PC-9 (cell line): ENCODE measurements at places on chromosomes 2 and 18. TPM values are rescaled to one million over a fixed set of nuclear protein-coding genes. Genes with fewer than 3 reads are reported as not detected.
A peak's percentile ranks its signal among the peaks of the same experiment; 100 is the strongest.

DNA sequence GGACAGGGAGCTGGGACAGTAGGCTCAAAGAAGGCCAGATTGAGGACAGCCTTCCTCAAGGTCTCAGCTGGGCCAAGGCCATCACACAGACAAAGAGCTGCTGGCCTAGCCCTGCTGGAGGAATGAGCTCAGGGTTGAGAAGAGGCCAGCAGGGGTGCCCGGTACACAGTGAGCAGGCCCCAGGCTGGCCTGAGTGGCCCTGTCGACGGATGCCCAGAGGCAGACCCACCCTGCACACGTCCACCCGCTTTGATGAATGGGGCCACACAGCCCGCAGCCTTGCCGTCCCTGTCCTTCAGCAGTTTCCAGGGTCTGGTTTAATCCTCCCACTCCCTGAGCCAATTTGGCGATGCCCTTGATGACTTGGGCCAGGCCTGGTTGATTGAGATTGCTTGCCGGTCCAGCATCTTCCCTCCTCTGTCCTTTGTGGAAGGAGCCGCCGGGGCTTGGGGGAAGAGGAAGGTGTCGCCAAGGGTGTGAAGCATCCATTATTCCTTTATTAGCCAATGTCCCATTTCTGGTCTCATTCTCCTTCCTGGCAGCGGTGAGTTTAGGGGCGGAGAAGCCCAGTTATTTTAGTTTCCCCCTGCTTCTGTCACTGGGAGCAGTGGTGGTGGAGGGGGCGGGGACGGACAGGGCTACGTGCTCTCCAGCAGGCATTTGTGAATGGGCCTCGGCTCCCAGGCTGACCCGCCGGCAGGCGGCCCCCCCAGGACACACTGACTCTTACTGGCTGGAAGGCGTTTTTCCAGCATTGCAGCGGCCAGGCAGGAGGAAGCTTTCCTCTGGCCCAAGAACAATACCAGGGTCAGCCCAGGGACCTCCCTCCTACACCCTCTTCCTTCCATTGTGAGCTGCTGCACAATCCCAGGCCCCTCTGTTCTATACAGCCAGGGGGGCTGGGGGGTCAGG, 141.8 kb downstream of the CTIF start:
- no peak for DNase-seq

DNA sequence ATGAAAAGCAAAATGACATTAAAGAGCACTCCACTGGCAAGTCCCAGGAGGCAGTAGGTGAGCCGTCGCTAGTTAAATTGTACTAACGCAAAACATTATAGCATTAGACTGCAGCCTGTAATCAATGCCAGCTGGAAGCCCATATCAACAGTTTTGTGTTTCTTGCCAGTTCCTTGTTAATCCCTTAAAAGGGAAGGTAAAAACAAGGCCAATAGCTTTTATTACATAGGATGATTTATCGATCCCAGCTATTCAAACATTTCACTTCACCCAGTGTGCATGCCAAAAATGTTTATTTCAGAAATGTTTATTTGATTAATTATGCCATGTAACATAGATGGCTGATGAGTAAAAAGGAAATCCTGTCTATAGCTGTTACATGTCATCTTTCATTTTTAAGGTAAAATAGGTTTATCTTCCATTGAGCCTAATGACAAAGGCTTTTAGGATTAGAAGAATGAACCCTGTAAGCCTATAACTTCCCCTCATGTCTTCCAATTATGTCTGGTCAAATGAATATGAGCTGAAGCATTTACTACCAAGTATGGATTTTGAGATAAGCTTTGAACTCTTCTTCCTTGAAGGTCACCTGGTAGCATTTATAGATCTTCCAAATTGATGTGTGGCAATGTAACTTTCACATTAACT, 591.2 kb downstream of the RNF144A start:
- no peak for DNase-seq

- no peak for DNase-seq
These were observed 41.3 kb downstream of the KIF3C start for GRCh38 chr2:25941042-25941441.

ACVR1C gene
- 0.04 and 0.30 TPM in 2 replicates for total RNA-seq

DNA sequence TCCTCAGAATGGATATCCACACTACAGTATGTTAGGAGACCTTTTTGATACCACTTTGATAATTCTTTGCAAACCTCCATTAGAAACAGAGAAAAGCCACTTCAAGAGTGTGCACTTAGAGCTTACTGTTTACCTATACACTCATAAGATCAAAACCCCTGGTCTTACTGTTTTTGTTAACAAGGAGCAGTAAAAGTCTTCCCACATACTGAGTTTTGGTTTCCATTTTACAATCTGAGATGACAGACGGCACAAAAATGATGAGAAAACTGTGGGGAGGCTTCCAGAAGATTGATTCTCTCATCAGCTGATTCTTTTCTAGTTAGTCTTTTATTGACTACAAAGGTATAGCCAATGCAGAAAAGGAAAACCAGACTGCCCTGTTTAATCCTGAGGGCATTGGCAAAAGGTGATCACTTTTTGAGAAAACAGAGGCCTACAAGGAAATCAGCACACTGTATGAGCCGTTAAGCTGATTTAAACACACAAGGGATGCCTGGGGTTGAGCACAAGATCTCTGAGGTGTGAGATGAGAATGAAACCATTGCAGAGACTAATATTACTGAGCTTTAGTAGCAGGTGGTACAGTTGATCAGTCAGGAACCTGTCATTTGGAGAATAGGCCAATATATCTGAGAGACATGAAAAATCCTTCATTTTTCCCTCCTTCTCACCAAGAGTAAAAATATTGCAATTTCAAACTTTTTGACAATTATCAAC, 368.6 kb downstream of the GRB14 start:
- DNase-seq = no peak

MAB21L4 gene
- 68.8 and 84.0 TPM in 2 replicates for total RNA-seq

DNA sequence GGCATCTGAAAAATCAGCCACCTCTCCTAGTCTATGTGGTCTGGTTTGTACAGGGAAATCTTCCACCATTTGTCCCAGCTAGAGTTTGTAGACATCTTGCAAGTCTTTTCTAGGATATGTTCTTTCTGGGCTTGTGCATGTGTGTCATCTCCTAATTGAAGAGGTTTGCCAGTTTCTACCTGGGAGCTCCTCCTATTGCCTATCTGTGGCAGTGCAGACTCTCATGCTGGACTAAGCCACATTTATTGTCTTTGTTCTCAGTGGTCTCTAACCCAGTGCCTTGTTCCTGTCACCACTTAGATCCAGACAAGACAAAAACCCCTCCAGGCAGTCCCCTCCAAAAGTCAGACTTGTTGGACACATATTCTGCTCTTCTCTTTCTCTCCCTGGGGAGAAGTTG, 72.0 kb upstream of the MRPS9 start:
- no peak for DNase-seq

GRCh38 chr18:8298186-8298585, 311.1 kb upstream of the RAB12 start:
- DNase-seq = no peak

CYP27A1 gene
- total RNA-seq = 0.94 and 2.0 TPM in 2 replicates

DNA sequence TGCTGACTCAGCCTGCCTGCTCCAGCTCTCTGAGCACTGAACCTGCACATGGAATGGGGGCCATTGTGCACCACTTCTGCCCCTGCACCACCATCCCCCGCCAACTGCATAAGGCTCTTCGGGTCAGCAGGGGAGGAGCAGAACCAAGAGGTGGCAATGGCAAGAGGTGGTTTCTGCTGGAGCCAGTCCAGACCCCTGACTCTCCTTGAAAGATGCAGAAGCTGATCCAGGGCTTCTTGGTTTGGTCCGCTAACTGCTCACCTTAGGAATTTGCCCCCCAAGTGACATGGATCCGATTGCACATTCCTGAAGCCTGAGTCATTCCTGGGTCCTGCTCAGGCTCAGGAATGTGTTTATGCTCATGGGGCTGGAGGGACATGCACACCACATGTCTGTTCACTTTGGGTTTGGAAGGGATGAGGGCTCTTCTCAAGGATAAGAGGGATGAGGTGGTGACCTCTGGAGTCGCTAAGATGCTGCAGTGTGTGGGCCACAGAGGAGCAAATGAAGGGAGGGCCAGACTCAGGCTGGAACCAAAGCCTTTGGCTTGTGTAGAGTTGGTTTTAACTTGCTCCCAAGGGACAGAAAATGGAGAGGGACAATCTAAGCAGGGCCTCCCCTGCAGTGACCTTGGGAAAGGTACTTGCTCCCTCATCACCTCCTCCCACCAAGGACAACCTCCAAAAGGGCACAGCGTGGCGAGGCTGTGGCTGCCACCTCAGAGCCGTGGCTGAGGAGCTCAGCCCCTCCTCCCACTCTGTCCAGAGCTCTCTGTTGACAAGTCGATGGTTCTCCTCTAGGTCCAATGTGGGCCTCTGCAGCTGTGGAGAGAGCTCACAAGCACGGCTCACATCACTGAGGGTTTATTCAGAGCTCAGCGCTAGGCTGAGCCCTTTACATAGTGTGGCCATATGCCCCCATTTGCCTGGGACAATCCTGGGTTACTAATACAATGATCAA, 66.2 kb downstream of the HS1BP3 start:
- DNase-seq = peak; percentile 88

CIB4 gene
- total RNA-seq = not detected in 2 replicates

DNA sequence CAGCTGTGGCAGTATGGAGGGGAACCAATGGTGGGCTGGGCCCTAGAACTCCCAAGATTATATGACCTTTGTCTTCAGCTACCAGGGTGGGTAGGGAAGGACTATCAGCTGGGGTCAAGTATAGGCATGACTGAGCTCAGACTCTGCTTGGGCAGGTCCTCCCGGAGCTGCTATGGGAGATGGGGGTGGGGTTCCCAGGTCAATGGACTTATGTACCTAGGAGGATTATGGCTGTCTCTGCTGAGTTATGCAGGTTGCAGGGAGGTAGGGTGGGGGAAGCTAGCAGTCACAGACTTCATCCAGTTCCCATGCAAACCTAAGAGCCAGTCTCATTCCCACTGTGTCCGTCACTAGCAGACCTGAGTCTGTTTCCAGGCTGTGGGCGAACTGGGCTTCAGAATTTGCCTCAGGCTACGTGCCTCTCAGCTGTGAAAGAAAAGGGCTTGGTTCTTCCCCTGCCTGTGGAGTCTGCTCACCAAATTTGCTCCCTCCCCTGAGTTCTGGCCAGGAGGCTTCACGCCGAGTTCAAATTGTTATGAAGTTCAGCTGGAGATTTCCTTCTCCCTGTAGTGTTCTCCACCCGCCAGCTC, 985.8 kb upstream of the NRXN1 start:
- DNase-seq = no peak

GRCh38 chr2:62038975-62039771, 133.7 kb downstream of the COMMD1 start:
- DNase-seq = no peak

GRCh38 chr2:8222979-8223694, 458.7 kb upstream of the ID2 start:
- no peak for DNase-seq

DNA sequence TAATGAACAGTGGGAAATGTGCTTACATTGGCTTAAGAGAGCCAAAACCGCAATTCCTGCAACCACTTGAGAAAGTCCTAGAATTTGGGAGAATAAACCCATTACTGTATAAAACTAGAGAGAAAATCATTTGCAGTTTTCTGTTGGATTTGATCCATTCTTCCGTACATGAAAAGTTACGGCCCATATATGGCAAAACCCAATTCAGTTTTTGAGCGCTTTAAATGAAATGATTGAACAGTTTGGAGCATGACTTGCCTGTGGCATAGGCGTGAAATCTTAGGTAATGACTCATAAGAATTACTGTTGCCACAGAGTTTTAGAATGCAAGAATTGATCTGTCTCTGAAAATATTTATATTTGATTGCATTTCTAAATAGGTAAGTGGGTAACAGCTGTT, 52.0 kb downstream of the PHLPP1 start:
- DNase-seq = peak; percentile 78

- DNase-seq = no peak
These were observed 28.0 kb upstream of the LMAN1 start for GRCh38 chr18:59386909-59387686.

AQP12B gene
- total RNA-seq = not detected in 2 replicates

DNA sequence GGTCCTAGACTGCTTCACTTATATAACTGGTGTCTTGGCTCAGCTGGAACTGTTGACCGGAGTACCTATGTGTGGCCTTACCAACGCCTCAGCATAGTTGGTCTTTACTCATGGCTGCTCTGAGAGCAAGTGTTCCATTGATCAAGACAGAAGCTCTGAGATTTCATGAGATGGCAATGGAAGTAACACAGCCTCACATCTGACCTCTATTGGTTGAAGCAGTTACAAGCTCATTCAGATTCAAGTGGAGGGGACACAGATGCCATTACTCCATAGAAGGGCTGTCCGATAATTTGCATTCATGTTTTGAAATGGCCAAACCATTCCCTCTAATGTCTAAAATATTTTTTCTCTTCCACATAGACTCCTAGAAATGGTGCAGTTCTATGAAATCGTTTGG, 46.4 kb upstream of the STK39 start:
- no peak for DNase-seq

GRCh38 chr2:2828774-2829368, 497.8 kb upstream of the MYT1L start:
- no peak for DNase-seq

GRCh38 chr2:139214801-139215200, 434.6 kb upstream of the NXPH2 start:
- no peak for DNase-seq
